ENCODE measurements at places on chromosomes 5 and 9.

DNA sequence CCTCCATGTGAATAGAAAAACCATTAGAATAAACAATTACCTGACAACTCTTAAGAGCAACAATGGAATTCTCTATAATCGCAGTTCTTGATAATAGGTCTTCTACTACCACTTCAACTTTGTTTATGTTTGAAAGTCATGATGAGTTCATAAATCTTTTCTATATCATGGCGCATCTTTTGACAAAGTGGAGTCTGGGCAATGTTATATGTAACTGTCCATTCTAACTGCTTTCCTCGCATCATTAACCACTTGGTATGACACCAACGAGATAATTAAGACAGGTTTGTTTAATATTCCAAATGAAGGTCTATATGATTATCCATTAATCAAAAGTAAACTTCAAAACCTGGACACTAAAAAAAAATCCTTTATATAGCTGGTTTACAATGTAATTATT, 272.0 kb downstream of the DENND1A start:
- no peak for DNase-seq

GRCh38 chr5:34854459-34855174, 15.7 kb downstream of the TTC23L start:
- DNase-seq: no peak

DNA sequence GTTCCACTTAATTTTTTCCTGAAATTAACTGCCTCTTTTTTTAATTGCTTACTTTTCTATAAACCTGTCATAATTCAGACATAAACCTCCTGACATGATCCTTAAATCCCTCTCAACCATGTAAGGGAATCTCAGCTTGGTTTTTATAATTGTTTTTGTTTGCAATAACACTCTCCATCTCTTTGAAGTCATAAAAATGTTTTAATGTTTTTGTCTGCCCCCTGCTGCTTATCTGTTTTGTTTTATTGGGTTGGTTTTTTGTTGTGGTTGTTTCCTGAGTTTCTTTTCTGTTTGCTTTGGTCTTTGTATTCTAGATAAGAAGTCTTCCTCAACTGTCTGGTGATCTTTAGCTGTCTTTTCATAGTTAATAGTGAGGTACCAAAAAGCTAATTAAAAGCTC, 142.0 kb downstream of the CDH6 start:
- DNase-seq: no peak

DNA sequence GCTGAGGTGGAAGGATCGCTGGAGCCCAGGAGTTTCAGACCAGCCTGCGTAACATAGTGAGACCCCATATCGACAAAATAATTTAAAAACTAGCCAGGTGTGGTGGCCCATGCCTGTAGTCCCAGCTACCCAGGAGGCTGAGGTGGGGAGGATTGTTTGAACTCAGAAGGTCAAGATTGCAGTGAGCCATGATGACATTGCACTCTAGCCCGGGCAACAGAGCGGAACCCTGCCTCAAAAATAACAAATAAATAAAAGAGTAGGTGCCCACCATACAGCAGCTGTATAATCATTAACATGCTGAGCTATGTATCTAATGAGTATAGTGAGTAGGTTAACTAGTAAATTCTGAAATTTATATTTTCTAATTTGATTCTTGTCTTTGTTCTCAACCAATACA, 11.0 kb upstream of the ATP6V0E1 start:
- DNase-seq: no peak

- no peak for DNase-seq
Measured at GRCh38 chr5:21574438-21574837, 1278.7 kb downstream of the CDH12 start.
